ENCODE measurements at places on chromosomes 3 and 15.

DNA sequence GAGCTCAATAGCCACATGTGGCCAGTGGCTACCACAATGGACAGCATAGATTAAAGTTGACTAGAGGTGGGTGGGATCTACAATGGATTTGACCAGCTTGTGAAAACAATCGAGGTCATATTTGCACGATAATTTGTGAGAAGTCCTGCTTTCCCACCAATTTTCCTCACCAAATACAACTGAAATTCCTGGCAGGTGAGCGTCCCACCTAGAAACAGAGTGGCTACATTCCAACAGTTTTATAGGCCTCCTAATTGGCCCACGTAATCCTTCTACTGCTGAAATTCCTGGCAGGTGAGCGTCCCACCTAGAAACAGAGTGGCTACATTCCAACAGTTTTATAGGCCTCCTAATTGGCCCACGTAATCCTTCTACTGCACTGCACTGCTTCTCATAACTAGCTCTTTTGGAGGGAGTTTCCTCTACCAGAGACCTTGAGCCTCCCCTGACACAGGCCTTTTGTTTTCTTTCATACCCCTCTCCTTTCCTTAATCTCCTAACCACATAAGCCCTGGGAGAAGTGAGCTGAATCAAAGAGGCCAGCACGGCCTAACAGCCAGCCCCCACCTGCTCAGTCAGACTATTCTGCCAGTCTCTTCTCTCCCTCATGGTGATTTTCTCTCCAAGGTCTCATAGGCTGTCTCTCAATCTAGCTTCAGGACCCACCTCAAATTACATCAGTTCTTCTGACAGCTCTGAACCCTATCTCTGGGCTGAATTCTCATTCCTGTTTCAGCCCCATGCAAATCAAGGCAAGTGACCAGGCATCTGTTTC lies 80.2 kb downstream of the BFSP2 start:
- no peak for DNase-seq

- no peak for DNase-seq
Observed at GRCh38 chr15:44790215-44790614, 53.9 kb downstream of the TRIM69 start.

- DNase-seq: no peak
Observed at GRCh38 chr3:69231929-69232440, 109.6 kb upstream of the LMOD3 start.

GRCh38 chr15:70569091-70569713 lies 194.2 kb downstream of the UACA start:
- DNase-seq: no peak

DNA sequence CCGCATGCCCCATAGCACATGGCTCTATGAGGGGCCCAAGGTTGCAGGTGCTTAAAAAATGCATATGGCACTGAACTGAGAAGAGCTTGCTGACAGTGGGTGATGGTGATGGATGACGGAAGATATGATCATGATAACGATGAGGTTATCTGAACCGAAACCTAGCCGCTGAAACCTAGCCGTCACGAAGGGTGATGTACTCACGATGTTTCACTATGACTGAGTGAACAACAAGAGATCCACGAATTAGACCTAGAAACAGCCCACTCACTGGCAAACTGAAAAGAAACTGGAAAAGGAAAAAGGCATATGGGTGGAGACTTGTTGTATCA lies 57.6 kb upstream of the BCL6 start:
- DNase-seq: no peak

All from COLO829 (cell line).